ENCODE measurements at places on chromosomes 13 and 19.

GRCh38 chr13:109906976-109907375 lies 120.6 kb upstream of the IRS2 start:
- no peak for DNase-seq

- no peak for DNase-seq
Observed at GRCh38 chr19:50706387-50706786, 13.2 kb downstream of the SHANK1 start.

GRCh38 chr13:44068737-44069136 lies 189.0 kb downstream of the LACC1 start:
- DNase-seq = no peak

GRCh38 chr13:112442483-112443090 lies 66.4 kb downstream of the SPACA7 start:
- DNase-seq = no peak

DNA sequence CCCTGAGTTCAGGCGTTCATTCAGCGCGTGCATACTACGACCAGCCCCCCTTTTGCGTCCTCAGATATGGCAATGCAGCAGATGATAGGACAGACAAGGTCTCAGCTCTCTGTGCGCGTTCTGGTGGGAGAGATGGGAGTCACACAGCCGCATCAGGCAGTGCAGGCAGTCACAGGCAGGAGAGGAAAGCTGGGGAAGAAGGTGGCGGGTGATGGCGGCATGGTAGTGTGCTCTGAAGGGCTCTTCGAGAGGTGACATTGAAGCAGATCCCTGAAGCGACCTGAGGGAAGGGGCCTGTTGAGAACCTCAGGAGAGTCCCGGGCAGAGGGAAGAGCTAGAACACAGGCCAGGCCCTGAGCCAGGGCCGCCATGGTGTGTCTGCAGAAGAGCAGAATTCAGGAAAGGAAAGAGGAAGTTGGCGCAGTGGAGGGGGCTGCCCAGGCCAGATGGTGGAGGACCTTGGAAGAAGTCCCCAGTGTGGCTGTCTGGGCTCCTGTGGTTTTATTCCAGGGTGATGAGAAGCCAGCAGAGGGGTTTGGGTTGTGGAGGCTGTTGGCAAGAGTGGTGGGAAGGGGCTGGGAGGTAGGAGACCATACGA lies 3.5 kb downstream of the USF2 start:
- DNase-seq = no peak

- no peak for DNase-seq
Observed at GRCh38 chr19:5961969-5962945, 15.7 kb downstream of the RANBP3 start.

DNA sequence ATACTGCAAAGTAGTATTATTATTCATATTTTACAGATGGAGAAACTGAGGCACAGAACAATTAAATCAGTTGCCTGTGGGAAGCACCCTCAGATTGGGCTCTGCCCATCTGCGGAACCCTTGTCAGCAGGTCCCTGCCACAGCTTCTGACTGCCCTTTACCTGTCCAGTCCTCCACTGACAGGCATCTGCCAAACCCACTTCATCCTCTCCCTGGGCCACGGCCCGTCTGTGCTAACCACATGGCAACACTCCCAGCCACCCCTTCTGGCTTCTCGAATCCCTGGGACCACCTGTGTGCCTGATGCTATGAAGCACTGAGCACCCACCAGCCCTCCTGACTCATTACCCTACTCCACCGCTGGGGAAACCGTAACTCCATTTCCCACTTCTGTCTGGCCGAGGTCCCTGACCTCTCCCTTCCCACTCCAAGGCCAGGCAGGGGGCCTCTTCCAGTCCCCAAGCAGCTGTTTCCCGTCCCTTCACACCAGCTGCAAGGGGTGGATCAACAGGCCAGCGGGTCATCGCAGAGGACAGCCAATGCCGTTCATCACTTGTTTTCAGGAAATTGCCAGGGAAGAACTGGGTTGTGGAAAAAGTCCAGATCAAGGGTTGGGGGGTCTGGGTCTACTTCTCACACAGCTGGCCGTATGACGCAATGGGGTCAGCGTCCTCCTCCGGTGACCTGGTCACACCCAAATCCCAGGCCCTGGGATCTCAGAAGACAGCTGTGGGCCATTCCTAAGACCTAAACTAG lies 2.5 kb downstream of the KANK3 start:
- no peak for DNase-seq

- DNase-seq = no peak
Observed at GRCh38 chr13:47415048-47415447, 518.2 kb upstream of the HTR2A start.

DNA sequence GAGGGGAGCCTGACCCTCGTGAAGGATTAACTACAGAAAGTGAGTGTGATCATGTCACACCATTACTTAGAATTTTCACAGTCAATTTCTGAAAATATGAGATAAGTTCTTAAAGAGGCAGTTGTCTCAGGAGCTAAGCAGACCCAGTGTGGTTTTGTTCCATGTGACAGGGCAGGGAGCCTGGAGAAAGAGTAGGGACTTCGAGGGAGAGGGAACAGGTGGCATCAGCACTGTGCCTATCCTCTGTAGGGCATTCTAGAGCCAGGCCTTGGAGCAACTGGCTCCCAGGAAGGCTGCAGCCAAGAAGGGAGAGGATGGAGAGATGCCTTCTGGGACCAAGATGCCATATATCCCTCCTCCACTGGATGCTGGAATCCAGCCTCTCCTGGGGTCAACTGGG lies 183.0 kb downstream of the TSHZ3 start:
- DNase-seq = no peak

- DNase-seq = no peak
Observed at GRCh38 chr19:18432275-18433014, 5.5 kb downstream of the ISYNA1 start.

DNA sequence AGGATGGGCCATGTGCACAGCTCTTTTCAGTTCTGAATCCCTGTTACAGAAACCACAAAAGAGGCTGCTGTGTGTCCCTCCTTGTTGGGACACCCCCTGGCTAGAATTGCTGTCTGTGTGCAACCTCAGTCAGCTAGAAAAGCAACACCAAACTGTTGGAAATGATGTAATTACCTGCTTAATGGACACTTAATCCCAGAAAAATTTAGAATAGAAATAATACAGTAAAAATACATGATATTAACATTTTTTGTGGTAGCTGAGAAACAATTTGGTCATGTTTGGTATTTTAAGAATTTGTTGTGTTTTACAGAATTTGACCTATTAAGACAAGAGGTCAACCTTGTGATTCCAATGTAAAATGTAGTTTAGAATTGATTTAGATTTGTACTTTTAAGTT lies 46.8 kb downstream of the FAM124A start:
- DNase-seq = no peak

- DNase-seq = no peak
Observed at GRCh38 chr13:23621316-23621645, 51.1 kb downstream of the TNFRSF19 start.

- no peak for DNase-seq
Observed at GRCh38 chr13:28220166-28220565, 81.8 kb downstream of the PAN3 start.

- no peak for DNase-seq
Observed at GRCh38 chr13:76329866-76330580, 556.2 kb downstream of the KCTD12 start.

DNA sequence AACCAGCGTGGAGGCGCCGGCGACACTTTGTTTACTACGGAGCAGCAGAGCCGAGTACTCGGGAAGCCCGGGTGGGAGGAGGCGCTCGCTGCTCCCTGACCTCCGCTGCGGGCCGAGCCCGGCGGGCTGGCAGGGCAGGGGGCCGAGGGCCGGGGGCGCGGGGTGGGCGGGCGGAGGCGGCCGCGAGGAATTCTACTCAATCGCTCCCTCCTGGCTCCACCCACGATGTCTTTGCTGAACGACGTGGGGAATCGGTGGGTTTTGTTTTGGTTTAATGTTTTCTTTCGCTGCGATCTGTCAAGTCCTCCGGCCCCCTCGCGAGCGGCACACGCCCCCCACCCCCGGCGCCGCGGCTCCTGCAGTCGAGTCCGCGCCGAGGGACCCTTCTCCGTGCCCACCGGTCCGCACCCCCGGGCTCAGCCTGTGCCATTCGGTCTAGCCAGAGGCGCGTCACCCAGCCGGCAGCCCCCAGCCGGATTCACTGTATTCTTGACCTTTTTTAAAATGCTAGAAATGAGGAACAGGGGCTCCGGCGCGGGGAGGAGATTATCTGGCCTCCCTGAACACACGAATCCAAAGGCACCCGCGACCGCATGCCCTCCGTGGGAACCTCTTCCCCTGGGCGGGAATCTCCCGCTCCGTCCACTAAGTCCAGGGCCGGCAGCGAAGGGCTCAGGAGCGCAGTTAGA lies 636 bp upstream of the FOXO1 start:
- DNase-seq = no peak

DNA sequence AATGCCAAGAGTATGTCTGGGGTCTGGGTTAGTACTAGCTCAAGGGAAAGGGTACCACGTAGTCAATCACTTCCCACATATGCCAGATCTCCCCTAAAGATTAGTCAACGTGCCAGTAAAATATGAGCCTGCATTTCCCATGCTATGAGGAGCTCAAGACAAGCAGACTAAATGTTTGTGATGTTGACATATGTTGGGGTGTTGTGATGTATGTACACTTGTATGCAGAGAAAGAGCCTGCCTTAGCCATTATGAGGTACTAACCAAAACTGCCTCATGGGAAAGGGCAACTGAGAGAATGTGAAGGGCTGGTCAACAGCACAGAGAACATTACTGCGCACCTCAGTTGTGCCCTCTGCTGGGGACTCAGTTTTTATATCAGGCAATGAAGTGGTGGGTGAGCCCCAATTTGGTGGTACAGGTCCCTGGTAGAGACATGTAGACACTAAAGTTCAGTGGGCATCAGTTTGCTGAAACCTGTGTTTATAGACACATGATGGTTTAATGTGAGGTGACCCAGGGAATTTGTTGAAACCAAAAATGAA lies 287.0 kb downstream of the DCT start:
- no peak for DNase-seq

DNA sequence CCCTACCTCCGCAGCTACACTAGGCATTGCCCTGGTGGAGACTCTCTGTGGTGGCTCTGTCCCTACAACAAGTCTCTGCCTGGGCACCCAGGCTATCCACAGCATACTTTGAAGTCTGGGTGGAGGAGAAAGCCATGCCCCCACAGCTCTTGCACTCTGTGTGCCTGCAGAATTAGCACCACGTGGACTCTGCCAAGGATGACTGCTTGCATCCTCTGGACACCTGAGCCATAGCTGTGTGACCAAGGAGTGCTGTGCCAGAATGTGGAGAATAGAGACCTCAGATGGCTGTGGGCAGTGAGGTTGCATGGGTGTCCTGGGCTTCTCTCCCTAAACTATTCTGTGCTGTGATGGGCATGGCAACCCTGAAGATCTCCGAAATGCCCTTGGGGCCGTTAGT lies 21.2 kb upstream of the MCF2L start:
- no peak for DNase-seq

- no peak for DNase-seq
Observed at GRCh38 chr13:94073007-94073744, 406.3 kb downstream of the DCT start.

DNA sequence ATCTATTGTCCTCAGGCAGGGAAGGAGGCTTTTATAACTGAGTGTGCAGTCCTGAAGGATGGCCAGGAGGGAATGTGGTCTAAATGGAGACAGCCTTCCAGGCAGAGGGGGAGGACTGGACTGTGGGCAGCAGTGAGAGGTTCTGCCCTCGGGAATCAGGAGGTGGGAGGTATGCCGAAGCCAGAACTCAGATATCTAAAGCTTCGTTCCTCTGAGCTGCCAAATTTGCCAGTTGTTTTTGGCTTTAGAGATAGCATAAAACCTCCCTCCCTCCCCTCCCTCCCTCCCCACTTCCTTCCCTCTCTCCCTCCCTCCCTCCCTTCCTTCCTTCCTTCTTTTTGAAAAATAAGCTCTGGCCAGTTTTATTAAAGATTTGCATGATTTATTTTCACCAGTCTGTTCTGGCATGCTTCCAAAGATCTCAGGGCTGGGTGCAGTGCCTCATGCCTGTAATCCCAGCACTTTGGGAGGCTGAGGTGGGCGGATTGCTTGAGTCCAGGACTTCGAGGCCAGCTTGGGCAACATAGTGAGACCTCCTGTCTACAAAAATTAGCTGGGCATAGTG lies 2.4 kb downstream of the MEDAG start:
- no peak for DNase-seq

GRCh38 chr13:54742984-54743383 lies 1714.4 kb downstream of the OLFM4 start:
- DNase-seq = no peak
